ENCODE measurements at places on chromosomes 1 and 21.

- no peak for DNase-seq
Measured at GRCh38 chr1:103063921-103064320, 44.4 kb downstream of the COL11A1 start.

- no peak for DNase-seq
Measured at GRCh38 chr1:204266504-204267034, 52.8 kb upstream of the GOLT1A start.

DNA sequence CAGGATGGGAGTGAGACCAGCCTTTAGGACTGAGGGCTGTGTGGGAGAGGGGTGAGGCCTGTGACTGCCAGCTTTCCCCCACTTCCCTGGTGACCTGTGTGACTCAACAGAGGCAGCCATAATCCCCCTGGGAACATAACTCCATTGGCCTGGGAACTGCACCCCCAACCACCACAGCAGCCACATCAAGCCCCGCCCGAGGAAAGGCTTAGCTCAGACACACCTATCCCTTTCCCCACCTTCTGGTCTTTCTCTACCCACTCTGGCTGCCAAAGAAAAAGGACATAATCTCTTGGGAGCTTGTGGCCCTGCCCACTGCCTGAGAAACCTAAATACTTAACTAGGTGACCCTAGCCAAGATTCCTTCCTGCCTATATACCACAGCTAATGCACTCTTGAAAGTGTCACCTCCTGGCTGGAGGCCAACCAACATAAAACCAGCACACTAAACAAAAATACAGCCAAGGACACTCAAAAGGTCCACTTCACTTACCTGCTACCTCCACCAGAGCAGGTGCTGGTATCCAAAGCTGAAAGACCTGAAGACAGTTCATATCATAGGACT lies 406.6 kb upstream of the CAMK1G start:
- DNase-seq: no peak

DNA sequence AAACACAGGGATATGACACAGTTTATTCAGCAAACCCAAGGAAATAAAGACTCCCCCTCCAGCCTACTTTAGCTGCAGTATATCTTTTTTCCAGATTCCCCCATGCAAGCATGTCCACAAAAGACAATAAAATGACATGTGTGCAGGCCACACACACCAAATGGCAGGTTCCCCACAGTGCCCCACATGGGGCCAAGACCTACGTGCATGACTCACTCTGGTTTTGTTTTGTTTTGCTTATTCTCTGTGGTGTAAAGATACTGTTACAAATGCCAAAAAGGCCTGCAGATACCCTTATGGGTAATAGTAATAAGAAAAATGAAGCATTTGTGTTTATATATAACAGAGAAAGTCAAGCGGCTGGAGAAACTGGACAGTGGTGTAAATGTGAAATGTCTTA lies 71.6 kb downstream of the RD3 start:
- no peak for DNase-seq

GRCh38 chr1:218531936-218532335 lies 186.8 kb downstream of the TGFB2 start:
- DNase-seq: no peak

GRCh38 chr21:32424674-32425073 lies 12.2 kb downstream of the EVA1C start:
- no peak for DNase-seq

- DNase-seq: no peak
Measured at GRCh38 chr1:97461782-97462181, 459.1 kb downstream of the DPYD start.

- no peak for DNase-seq
Measured at GRCh38 chr1:91613595-91613994, 112.9 kb downstream of the CDC7 start.

GRCh38 chr1:203178083-203178482 lies 2.5 kb upstream of the MYBPH start:
- no peak for DNase-seq

DNA sequence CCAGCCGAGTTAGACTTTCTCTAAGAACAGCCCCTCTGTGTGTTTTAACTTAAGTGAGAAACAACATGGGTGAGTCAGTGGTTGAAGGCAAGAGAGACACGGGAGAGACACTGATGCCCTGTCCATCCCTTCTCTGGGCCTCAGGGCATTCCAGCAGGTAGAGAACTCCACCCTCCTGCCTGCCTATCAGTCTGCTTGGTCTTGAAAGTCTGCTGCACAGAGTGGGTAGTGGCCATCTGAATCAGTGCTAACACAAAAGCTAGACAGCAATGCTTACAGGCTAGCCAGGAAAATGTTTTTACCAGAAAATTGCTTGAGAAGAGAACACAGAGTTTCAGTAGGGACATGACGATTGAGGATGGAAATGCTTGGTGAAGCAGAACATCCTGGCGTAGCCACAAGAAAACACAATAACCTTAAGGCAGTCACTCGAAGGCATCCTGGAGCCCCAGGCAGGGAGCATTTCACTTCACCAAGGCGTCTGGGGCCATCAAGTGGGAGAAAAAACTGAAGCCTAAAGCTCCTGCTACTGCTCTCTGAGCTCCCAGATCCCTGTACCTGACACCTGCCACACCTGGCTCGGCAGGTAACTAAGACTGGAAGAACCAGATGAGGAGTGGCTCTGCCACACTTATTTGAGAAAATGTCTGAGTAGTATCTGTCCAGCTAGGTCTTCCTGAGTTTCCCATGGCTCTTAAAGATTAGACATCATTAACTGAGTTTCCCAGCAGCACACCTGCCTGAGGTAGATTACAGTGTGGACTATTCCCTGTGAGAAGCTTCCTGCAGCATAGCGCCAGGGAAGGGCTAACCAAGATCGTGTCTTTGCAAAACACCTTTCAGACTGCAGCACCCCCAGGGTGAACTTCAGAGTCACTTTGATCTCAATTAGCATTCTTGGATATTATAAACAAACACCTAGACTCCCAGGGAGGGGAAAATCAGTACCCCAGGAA lies 18.1 kb upstream of the LBR start:
- no peak for DNase-seq

GRCh38 chr21:27149034-27149433 lies 182.1 kb upstream of the ADAMTS5 start:
- no peak for DNase-seq

Data from stimulated activated CD4-positive, alpha-beta T cell treated with anti-CD3 and anti-CD28 coated beads, Interleukin-1b, Interleukin-23, amount 100 ng/mL, for 1 hour (primary cell).